ENCODE measurements at places on chromosomes 16 and 17.
A peak's percentile ranks its signal among the peaks of the same experiment; 100 is the strongest.

- DNase-seq: no peak
These were observed 4.6 kb upstream of the TAF15 start for GRCh38 chr17:35804658-35805192.

- peak; percentile 27 for DNase-seq
These were observed 164.4 kb upstream of the GSE1 start for GRCh38 chr16:85448557-85449190.

- DNase-seq: no peak
These were observed 40.3 kb downstream of the MEAK7 start for GRCh38 chr16:84464116-84464515.

GRCh38 chr16:51439271-51439670 is 288.2 kb upstream of the SALL1 start:
- no peak for DNase-seq

- peak; percentile 72 for DNase-seq
These were observed at the start of gene UBTF for GRCh38 chr17:44219616-44220212. Gene UBTF, minus strand, starts transcription at chr17:44219675. Its CDS starts 1,446 bp downstream, at chr17:44218229.

DNA sequence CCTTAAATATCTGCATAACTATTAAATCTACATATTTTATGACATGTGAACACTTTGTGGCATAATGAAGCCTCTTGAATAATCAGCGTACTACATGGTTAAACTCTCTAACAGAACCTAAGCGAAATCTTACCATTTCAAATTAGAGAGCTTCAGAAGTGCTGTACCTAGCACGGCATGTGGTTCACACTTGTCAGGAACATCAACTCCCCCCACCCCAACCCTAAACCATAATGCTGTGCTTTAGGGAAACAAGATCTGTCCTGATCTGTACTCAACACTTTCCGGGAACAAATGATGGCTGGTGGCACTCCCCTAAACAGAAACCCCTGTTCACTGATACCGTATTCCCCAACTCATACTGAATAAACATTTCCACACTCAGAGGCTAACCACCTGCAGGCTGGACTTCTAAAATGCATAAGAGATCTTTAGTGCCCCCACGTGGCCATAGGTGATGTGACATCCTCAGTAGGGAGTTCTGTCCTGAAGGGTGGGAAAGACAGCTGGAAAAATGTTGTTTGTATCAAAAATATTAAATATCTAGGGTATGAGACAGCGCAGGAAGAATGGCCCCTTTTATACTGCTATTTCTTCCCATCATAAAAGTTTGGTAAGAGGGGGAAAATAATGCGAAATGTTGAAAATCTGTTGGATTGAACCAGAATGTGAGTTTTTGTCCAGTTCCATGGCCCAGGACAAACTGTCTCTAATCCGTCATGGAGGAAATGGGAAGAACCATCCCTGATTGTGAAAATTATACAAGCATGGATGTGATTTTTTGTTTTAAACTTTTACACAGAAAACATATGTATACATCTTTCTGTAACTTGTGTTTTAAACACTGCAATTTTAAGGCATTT is 88.6 kb downstream of the USP31 start:
- peak; percentile 62 for DNase-seq

GRCh38 chr16:66205287-66206231 is 160.9 kb upstream of the CDH5 start:
- DNase-seq: no peak

GRCh38 chr16:19657831-19658230 is 60.2 kb downstream of the KNOP1 start:
- no peak for DNase-seq

Data from stimulated activated naive CD8-positive, alpha-beta T cell treated with anti-CD3 and anti-CD28 coated beads, Interleukin-15, Interleukin-2, amounts not matched to agents 100 U/mL and 50 U/mL, for 24 hours (primary cell).